Stimulated activated CD4-positive, alpha-beta T cell treated with anti-CD3 and anti-CD28 coated beads, Interleukin-2, amount 100 ng/mL, for 4 hours (primary cell): ENCODE measurements at places on chromosomes 12 and 14.

DNA sequence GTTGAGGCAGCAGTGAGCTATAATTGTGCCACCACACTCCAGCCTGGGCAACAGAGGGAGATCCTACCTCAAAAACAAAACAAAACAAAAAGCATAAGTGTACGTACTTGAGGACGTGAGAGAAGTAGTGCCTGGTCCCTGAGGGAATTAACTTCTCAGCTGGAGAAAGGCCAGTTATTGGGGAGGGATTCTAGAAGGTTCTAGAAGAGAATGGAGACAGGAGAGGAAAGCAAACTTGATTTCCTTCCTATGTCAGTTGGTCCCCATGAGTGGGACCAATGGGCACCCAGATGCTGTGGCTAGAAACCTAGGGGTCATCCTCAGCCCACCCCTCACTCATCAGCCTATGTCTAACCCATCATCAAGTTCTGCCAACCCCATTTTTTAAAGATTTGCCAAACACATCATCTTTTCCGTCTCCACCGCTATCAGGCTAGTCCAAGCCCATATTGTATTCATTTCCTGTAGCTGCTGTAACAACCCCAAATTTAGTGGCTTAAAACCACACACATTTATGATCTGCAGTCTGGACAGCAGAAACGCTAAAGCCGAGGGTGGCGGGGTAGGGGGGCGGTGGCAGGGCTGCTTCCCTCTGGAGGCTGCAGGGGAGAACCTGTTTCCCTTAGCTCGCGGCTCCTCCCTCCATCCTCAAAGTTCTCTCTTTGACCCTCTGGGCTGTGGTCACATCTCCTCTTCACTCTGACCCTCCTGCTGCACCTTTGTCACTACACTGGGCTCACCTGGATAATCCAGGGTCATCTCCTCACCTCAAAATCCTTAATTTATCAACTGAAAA, 7.2 kb upstream of the RBM19 start:
- DNase-seq: no peak

- DNase-seq: no peak
Observed at GRCh38 chr14:72608391-72609204, 285.3 kb downstream of the DPF3 start.

GRCh38 chr14:23512156-23512555, 39.4 kb downstream of the ZFHX2 start:
- DNase-seq: no peak

DNA sequence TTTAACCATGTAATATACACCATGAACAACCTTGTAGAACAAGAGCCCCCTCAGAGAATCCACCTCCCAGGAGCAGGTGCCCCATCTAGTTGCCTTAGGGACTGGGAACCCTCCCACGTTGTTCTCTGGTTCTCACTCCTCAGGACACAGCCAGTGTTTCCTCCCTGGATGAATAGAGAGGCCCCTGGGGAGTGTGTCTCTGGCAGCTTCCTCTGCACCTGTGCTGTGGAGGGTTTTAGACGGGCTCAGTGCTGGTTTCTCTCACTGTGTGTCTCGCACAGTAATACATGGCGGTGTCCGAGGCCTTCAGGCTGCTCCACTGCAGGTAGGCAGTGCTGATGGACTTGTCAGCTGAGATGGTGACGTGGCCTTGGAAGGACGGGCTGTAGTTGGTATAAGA, 581.3 kb downstream of the TMEM121 start:
- DNase-seq: no peak

- DNase-seq: no peak
Observed at GRCh38 chr14:101259748-101260147, 301.5 kb upstream of the DIO3 start.

GRCh38 chr14:90577661-90578282, 180.9 kb downstream of the CALM1 start:
- no peak for DNase-seq

GRCh38 chr12:14567351-14568162, at the start of gene PLBD1:
TSS of gene PLBD1 (minus strand) at chr12:14567883. CDS start at chr12:14567696, 187 bp downstream.
- no peak for DNase-seq

DNA sequence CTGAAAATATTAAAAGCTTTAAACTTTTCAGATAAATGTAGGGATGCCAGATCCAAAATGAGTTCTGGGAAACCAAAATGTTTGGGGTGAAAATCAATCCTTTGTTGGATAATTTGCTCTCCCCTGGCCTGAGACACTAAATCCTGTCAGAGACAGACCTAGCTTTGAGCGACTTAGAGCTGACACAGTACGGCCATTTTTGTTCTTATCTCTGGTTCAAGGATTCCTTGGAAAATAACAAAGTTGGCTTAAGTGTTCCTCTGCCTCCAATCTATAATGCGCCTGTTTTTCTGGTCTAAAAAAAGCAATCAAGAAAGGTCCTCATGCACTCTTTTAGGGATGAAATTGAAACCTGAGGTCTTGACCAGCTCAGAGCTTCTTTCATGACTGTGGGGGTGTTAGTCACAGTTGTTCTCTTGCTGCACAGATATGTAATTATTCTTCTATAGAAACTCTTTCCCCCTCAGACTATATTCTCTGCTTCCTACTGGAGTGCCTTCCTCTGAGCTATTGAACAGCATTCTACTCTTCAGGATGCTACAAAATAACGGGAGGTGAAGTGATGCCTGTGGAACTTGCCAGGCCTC, 52.3 kb upstream of the EGLN3 start:
- no peak for DNase-seq

GRCh38 chr12:58528271-58528670, 392.0 kb downstream of the LRIG3 start:
- no peak for DNase-seq

GRCh38 chr12:5388581-5389535, 43.0 kb upstream of the NTF3 start:
- no peak for DNase-seq

- DNase-seq: no peak
Observed at GRCh38 chr14:53979113-53979681, 22.6 kb upstream of the BMP4 start.

- no peak for DNase-seq
Observed at GRCh38 chr14:92649934-92650545, 98.4 kb downstream of the LGMN start.

GRCh38 chr12:66739266-66739665, 60.4 kb upstream of the GRIP1 start:
- DNase-seq: no peak

- DNase-seq: no peak
Observed at GRCh38 chr14:94292526-94292871, 569 bp downstream of the SERPINA10 start.

DNA sequence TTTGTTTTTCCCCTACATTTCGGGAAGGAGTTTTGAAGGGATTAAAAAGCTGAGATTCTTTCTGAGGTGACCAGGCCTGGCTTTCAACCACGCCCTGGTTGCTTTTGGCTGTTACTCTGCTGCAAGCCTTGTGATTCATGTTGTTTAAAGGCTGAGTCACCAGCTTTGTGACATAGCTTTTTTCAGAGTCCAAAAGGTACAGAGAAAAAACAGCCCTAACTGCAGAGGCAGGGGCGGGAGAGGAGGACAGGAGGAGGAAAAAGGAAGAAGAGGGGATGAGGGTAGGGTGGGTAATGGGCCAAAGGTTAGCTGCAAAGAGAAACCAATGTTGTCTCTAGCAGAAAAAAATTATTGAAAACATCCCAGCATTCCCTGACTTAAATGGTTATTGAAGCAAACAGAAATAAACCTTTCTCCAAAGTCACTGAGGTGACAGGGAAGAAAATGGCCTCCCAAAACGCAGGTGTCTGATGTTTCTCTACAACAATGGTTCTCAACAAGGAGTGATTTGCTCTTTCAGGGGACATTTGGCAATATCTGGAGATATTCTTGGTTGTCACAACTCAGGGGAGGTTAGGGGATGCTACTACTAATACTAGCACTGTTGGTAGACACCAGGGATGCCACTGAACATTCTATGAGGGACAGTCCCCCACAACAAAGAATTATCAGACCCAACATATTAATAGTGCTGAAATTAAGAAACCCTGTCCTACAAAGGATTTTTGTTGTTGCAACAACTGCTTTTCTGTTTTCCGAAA, 2.1 kb upstream of the UBC start:
- DNase-seq: peak; percentile 44

DNA sequence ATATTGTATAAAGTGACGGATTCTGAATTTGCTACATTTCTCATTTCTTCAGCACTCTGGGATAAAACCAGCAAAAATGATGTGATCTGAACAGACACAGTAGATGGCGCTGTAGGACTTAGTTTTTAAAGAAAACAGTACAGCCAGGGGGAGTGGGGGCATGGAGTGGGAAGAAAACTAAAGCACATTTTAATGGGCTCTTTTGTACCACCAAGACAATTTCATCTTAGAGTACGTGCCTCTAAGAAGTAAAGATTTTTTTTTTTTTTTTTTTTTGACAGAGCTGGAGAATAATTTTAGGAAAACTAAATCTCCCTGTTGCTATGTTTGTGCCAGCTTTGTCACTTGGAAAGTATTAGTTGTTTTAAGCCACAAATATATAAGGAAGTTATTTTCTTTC, 124.4 kb downstream of the RAD51B start:
- peak; percentile 36 for DNase-seq

- DNase-seq: no peak
Observed at GRCh38 chr14:37546621-37547447, 48.2 kb downstream of the FOXA1 start.

DNA sequence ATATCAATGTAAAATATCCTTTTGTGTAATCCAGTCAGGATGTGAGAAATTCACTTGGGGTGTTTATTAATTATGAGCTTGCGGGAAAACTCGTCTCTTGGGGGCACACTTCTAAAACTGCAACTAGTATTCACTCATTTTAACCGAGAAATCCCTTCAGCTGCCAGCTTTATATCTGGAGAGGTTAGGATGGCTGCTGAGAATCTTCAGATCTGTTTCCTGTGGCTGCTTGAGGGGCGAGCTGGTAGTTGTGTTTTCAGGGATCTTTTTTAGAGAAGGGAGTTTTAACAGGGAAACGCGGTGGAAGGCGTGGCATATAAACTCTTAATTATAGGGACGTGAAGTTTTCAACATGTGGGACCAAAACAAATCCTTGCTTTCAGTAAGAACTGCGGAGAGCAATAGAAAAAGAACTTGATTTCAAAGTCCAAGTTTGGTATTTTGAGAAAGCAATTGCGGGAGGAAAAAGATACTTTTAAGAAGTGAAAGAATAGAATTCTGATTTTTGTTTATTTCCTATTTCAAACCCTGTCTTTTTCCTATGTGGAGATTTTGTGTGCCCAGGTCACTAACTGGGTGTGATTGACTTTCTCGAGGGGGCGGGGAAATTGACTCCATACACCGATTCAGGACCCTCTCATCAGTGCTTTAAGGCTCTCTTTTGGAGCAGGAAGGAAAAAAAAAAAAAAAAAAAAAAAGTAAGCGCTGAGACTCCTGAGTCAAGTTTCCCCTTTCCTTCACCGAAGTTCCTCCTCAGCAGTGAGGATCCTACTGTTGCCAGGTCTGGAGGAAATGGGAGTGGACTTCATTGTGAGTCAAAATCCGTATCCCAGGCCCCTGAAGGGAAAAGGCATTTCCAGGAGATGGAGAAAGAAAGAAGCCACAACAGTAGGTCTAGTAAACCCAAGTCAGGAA, 1.1 kb downstream of the PPFIBP1 start:
- DNase-seq: no peak

DNA sequence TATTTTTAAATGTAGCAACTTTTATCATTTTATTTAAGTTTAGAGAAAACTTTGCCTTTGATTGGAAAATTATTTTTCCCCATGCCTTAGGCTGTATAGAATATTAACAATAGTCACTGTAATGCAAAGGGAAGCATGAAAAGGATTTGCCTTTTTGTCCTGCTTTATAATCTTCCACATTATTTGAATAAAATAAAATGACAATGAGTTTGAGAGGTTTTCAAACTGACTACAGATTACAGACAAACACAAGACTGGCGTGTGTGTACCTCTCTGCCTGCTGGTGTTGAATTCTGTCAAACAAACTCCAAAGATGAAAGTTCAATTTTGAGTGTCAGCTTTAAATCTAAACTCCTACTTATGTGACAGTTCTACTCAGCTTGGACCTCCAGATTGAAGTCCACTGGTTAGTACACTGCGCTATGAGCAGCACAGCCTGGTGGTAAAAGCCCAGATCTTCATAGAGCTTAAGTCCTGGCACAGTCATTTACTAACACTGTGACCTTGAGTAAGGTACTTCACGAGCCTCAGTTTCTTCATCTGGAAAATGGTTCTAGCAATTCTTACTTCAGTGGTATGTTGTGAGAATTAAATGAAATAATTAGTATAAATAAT, 98.3 kb upstream of the CPNE8 start:
- no peak for DNase-seq

GRCh38 chr12:43105426-43105981, 446.5 kb downstream of the ADAMTS20 start:
- no peak for DNase-seq

- DNase-seq: no peak
Observed at GRCh38 chr12:22276867-22277266, 57.6 kb downstream of the ST8SIA1 start.

DNA sequence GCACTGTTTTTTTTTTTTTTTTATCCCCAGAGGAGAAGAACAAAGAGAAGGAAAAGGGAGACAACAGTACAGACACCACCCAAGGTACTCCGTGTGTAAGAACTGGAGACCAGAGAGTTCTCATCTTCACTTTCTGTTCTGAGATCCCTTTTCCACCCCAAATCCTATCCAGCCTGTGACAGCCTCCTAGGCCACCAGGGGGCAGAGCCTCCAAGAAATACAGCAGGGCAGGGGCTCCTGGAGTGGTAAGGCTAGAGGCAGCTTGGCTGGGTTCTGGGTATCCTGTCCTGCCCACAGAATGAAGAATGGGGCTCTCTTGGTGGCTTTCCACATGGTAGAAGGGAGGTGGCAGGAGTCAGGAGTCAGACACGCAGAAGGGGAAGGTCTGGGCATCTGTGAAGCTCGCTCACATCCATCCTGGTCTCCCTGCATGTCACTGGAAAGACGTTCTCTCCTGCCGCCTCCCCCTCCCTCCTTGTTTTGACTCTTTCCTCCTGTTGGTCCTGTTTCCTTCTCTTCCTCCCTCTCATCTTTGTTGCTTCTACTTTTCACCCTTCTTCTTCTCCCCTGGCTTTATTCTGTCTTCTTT, 12.0 kb downstream of the CLSTN3 start:
- peak; percentile 46 for DNase-seq

DNA sequence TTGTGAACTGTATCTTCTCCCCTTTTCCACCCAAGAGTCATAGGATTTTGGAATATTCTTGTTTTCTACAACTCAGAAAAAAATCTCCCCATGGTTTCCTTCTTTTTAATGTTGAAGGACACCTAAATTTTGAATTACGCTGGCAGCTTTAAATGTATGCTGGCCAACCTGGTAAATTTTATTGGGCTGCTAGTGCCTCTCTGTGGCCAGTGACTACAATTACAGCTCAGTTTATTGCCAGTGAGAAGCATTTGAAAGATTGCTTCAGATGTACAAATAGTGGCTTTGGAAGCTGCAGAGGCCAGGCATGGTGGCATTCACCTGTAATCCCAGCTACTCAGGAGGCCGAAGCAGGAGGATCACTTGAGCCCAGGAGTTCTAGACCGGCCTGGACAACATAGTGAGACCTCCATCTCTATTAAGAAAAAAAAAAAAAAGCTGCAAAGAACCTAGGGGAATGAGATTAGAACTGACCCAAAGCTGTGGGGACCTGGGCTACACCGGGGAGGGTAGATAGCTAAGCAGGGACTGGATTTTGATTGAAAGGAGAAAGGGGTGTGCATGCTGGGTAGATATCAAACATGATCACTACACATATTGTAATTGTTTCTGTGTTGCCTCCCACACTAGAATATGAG, 7.6 kb upstream of the RAB21 start:
- DNase-seq: peak; percentile 30
